ENCODE measurements at places on chromosomes 12 and 14.

- no peak overlapping the region for H3K4me3 ChIP-seq
- peaks cover 8% of the 10 kb centered on the region for H3K27me3 ChIP-seq
- no peak for DNase-seq
- no peak overlapping the region for H3K27ac ChIP-seq
- H3K36me3 ChIP-seq = no peaks in the 10 kb centered on the region
- H3K4me1 ChIP-seq = no peaks in the 10 kb centered on the region
Observed at GRCh38 chr14:76716285-76716684, 45.0 kb upstream of the VASH1 start.

DNA sequence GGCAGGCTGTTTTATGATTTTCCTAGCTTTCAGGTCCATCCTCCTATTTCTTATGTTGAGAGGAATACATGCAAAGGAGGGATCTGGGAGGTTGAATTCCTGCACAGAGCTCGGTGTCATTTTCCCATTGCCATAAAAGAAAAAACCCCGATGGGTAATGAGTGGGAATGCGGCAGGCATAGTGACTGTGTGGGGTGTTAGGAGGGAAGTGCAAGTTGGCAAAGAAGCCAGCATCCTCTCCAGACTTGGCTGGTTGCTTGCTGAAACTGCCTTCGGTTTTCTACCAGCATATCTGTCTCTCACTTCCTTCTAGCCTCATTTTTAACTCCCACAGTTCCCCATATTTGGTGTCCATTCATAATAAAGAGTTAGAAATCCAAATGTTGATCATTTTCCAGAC lies 1046.1 kb downstream of the SLC6A15 start:
- no peaks in the 10 kb centered on the region for H3K27me3 ChIP-seq
- no peak overlapping the region for H3K4me3 ChIP-seq
- no peaks in the 10 kb centered on the region for H3K4me1 ChIP-seq
- H3K27ac ChIP-seq = no peak overlapping the region
- H3K36me3 ChIP-seq = no peaks in the 10 kb centered on the region
- no peak for DNase-seq

DNA sequence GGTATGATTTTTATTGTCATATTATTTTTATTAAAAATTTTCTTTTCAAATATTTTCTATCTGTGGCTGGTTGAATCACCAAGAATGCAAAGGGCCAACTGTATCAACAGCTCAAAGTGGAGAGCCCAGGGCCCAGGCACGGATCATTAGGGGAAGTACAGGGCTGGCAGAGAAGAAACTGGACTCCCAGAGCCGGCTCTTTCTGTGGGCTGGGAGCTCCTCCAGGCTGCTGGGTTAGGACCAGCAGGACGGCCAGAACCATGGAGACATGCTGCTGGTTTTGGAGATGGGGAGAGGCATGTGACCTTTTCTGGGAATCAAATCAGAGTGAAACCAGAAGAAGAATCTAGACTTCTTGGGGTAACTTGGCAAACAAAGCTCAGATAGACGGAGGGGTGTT lies 220.5 kb downstream of the CACNA1C start:
- no peak overlapping the region for H3K4me3 ChIP-seq
- no peak overlapping the region for H3K27ac ChIP-seq
- no peaks in the 10 kb centered on the region for H3K36me3 ChIP-seq
- no peaks in the 10 kb centered on the region for H3K27me3 ChIP-seq
- no peak for DNase-seq

DNA sequence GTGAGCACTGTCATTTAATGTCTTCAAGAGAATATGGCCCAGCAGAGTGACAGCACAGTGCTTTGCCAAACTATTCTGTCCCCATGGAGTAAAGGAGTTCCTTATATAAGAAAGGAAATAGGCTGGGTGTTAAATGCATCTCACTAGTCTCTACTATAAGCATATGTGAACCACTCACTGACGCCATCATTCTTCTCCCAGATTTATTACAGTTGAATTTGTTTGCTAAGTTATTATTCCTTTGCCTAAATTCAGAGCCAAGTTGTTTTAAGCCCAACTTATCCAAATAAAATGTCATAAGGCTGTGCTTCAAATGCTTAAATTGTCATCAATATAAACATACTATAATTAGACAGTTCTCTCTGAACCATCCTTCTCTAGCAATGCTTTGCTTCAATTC lies 151.6 kb downstream of the KCNA5 start:
- H3K4me3 ChIP-seq = no peak overlapping the region
- H3K27me3 ChIP-seq = peaks cover 17% of the 10 kb centered on the region
- H3K27ac ChIP-seq = no peak overlapping the region
- H3K4me1 ChIP-seq = no peaks in the 10 kb centered on the region

DNA sequence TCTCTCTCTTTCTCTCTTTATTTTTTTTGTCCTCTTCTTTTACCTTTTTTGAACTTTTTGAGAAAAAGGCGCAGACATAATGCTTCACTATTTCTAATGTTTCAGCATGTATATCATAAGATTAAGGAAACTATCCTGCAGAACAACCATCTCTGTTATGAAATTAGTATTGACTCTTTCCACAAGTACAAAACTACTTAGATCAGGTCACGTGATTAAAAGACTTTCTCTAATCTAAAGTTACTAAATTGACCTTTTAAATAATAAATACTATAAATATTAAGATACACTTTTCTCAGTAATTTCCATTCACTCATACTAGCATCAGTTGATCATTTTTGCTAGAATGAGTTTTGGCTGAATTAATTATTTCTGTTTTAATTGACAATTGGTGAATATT lies 844.5 kb upstream of the LRFN5 start:
- H3K36me3 ChIP-seq = no peaks in the 10 kb centered on the region
- DNase-seq = no peak
- no peaks in the 10 kb centered on the region for H3K4me1 ChIP-seq
- no peak overlapping the region for H3K4me3 ChIP-seq

Measured in activated naive CD8-positive, alpha-beta T cell treated with anti-CD3 and anti-CD28 coated beads, Interleukin-2, amount 50 U/mL, for 24 hours (primary cell).